ENCODE measurements at places on chromosomes 5 and 9.

DNA sequence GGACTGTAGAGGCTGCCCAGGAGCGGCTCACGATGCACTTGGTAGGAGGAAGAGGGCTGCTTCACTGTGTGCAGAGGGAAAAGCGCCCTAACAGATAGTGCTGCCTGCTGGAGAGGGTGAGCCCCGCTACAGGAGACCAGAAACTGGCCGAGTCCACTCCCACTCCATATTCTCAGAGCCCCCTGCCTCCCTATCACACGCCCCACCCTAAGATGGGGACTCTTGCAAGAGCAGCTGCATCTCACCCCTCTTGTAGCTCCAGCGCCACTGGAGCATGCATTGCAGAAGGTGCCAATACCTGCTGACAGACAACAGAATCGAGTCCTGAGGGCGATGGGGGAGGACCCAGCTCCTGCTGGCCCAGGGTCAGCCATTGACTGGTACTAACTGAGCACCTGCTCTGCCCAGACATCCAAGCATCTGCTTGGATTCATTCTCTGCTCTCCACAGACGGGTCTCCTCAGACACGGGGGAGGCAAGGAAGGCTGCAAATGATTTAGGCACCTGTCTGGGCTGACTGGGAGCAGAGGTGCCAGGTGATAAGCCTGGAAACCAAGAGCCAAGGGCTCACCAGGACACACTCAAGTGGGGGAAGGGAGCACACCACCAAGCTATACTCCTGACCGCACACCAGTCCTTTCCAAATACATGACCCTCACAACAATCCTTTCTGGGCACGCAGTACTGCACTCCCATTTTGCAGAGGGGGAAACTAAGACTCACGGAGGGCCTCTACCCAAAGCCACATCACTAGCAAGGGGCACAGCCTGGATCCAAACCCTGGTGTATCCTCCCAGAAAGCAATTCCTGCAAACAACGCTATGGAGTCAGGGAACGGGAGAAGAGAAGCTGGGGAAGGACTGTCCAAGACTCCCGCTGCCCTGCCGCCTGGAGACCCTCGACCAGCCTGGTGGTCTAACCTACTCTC lies 1.6 kb downstream of the BICD2 start:
- no peak for DNase-seq

DNA sequence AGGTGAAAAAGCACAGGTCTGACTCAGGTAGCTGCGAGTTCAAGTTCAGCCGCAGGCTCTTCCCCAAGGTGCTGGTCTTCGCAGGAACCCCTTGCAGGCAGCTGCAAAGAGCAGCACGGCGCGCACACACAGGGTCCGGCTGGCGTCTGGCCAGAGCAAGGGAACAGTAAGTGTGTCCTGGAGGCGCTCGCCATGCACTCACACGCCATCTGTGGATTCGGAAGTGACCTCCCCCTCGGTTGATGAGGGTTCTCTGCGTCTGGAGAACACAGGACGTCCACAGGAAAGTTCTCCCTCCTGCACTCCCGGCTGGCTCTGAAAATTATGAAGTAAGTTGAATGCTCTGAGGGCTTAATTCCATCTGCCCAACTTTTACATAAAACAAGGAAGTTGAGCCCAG lies 14.0 kb upstream of the EGFL7 start:
- no peak for DNase-seq

GRCh38 chr5:106397700-106398099 lies 1273.0 kb downstream of the EFNA5 start:
- DNase-seq: no peak

- no peak for DNase-seq
Measured at GRCh38 chr9:136505406-136506403, 22.9 kb upstream of the SEC16A start.

DNA sequence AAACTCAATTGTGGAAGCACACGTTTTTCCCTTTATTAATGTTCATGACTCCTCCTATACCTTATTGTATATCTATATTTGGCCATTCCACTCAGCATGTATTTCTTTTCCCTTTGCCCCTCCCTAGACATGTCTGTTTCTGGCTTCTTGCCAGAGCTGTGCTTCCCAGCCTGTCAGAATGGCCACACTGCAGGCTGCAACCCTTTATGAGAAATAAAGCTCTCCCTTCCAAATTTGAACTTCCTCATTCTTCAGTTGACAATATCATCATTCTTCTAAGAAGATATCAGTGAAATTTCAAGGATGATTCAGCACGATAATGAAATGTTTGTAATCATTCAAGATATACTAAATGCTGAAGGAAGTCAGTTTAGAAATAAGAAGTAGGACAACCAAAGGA lies 107.6 kb upstream of the PRSS3 start:
- DNase-seq: no peak

- no peak for DNase-seq
Measured at GRCh38 chr5:55022450-55022849, 1.6 kb upstream of the GZMK start.

- no peak for DNase-seq
Measured at GRCh38 chr5:137101544-137101943, 397.6 kb downstream of the SPOCK1 start.

DNA sequence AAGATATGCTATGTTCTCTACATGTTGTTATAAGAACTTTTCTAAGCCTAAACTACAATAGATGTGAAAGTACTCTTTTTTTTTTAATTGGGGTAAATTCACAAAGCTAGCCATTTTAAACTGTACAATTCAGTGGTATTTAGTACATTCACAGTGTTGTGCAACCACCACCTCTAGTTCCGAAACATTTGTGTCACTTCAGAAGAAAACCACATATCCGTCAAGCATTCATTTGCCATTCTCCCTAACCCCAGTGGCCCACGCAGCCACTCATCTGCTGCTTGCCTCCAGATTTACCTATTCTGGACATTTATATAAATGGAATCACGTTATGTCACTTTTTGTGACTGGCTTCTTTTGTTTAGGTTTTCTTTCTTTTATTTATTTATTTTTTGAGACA lies 43.1 kb downstream of the SPTAN1 start:
- DNase-seq: no peak
